Kidney epithelial cell (primary cell): ENCODE measurements at places on chromosomes 4 and X.

- no peak for DNase-seq
Measured at GRCh38 chr4:4941751-4942150, 77.5 kb downstream of the CYTL1 start.

- DNase-seq = no peak
Measured at GRCh38 chr4:7929118-7929951, 10.3 kb downstream of the AFAP1 start.

DNA sequence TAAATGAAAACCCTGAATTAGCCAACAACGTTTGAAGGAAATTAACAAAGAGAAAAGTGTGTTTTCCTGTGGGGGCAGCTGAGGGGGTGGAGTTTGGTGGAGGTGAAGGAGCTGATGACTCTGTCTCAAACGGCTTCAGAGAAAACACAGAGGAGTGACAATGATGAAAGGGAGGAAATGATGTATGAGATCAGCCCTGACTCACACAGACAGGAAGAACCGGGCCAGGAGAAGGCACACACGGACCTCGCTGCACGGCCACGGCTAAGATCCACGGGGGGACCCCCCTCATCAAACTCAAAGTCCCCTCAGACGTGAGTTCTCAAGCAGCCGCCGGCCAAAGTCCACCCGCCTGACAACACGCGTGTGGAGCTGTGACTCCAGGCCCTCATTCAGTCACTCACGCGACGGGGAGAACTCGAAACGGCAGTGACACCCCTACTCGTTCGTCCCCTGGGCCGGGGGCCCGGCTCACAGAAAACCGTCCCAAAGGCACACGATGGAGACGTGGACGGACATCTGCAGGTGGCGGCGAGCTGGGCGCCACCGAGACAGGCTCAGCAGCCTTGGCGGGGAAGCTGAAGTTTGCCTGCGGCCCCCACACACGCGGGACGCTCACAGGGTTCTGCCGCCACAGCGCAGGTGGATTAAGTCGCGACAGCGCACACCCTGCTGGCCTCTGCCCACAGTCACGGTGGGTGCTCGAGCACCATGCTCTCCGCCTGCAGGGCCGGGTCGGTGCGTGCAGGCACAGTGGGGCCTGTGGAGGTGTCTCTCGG is 28.8 kb downstream of the PPP2R3B start:
- DNase-seq = peak; percentile 10

DNA sequence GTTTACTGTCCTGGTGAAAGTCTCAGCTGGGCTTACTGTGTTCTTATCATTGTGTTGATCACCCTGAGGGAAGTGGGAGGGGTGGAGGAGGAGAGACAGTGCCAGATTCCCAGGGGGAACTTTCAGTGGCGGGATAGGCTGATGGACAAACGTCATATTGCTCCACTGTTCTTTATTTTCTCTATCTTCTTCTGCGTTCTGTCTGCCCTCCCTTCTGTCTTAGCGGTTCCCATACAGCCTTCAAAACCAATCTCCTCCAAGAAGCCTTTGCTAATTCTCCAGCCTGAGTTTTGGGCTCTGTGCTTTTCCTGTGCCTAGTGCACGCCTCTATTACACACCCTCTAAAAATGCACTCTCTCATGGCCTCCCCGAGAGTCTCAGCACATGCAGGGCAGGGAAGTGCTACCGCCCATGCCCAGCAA is 448.7 kb upstream of the FAT1 start:
- DNase-seq = no peak

DNA sequence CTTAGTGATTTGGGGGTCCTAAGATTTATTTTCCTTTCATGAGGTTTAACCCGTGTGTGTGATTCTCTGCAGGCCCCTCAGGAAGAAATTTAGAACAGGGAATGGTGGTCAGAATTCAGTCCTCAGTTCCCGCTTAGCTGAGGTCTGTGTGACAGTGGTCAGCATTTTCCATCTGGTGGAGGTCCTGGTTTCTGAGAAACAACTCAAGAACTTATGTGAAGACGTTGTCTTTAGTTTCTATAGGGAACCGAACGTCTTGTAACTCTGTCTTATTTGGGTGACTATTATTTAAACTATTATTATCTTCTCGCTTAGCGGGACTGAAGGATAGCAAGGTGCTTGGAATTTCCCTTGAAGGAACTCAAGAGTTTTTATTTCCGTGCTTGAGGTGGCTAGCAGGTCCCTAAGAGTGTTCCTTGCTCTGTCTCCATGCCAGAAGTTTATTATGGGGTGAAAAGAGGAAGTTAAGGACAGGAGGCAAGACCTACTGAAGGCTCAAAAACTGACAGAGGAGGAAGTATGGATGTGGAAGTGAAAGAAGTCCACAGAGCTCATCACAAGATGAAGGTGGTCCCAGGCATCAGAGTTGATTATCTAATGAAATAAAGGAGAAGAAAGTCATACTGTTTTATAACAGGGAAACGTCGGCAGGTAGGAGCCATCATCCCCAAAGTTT is 9.4 kb downstream of the MGST2 start:
- no peak for DNase-seq

GRCh38 chrX:153434801-153435200 is 11.1 kb downstream of the TREX2 start:
- no peak for DNase-seq

GRCh38 chrX:132636080-132636479 is 147.2 kb upstream of the MBNL3 start:
- DNase-seq = no peak

GRCh38 chr4:182801636-182802035 is 115.5 kb downstream of the DCTD start:
- DNase-seq = no peak

DNA sequence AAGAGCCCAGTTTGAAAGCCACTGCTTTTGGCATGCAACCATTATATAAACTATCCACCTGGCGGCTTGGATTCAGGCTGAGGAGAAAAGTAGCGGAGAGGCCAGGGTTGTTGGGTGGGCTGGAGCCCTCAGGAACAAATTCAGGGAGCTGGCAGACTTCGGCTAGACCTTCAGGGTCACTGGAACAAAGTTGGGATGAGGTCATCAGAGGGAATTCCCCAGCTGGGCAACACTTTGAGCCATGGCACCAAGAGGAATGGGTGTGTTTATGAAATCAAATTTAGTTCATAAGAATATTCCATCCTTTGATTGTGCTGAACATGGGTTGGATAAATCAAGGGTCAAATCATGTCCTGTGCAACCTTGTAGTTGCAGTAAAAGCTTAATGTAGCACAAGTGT is 22.0 kb downstream of the MTMR1 start:
- DNase-seq = no peak

DNA sequence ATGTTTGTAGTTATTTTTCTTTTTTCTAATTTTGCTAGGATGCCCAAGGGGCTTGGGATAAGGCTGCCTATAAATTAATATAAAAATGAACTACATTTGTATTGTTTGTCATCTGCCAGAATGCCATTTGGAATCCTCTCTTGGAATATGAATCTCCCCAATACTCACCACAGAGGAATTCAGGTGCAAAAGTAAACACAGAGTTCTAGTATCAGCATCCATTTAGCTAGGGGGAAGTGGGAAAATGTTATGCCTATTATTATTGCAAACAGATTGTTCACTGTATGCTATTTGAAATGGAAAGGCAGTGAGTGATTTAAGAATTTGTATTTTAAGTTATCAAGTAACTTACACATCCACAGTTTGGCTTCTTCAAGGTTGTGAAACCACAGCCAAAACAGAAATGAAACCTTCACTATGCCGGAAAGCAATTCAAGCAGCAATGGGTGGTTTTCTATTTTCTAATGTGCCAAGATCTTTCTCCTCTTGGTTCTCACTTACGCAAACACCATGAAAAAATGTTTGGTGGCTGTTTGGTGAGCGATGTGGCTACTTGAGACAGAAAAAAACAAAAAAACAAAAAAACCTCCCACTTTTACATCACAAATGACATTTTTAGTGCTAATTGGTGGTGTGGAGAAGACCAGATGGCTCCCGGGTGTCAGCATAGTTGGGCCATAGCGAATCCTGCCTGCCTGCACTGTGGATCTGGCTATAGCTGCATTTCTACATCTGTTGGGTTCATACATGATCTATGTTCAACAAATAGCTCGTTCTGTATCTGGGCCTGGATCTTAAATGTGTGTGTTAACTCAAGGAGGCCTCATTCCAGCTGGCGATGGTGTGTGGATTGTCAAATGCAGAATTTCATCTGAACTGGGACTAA is 200.8 kb upstream of the GIMD1 start:
- no peak for DNase-seq

DNA sequence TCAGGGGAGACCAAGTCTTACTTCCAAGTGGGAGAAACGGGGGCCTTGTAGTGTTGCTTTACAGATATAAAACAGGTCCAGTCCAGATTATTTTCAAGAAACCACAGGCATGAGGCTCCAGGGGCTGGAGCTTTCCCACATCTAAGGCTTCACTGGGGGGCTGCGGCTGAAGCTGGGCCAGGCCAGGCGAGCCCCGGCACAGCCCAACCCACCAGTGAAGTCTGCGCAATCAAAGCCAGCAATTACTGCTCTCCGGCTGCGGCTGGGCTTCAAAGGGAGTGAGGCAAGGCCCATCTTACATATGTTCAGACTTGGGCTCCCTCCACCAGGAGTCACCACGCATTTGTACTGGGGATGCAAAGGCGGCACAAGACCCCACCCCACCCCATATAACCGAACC is 61.7 kb downstream of the HADH start:
- no peak for DNase-seq

DNA sequence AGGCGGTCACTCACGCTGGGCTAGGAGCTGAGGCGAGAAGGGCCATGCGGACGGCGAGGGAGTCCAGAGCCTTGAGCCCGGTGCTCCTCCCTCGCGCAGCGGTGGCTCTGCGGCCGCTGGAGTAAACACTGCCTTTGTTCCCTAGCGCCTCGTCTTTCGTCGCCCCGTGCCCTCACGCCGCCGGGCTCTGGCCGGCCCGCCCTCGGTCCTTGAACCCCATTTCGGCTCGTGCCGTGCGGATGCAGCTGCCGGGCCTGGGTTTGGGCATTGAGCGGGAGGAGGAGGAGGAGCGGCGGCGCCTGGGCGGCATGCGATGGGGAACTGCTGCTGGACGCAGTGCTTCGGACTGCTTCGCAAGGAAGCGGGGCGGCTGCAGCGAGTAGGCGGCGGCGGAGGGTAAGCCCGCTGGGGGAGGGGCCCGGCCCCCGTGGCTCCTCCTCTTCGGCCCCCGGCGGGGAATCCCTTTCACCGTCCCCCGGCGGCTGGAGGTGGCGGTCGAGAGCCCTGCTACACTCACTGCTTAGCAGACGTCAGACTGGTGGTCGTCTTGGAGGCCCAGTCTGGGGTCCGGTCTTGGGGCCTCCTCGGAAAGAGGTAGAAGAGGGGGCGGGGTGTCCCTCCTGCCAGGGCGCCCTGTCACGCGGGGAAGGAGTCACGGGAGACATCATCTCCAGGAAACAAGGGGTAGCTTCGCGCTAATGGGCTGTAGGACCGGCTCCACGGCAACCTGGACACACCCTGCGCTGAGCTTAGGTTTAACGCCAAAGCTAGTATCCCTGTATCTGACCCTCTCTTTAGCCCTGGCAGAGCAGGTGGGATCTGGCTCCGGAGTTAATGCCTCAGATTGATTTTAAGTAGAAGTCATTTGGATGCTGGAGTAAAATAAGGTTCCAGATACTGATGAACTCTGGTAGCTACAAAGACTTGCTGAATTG is at the start of gene AP1AR:
AP1AR (plus strand) TSS at position 9 of the 935 bp plus-strand sequence; CDS start at position 314, 305 bp downstream.
- no peak for DNase-seq

DNA sequence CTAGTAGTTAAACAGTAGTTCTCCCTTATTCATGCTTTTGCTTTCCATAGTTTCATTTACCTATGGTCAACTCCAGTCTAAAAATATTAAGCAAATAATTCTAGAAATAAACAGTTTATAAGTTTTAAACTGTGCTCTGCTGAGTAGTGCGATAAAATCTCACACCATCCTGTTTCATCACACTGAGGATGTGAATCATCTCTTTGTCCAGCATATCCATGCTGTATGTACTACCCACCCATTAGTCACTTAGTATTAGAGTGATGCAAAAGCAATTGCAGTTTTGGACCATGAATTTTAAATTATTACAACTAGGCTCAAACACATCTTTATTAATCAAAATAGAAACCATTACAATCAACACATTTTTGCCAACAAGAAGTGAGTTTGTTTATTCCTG is 187.4 kb downstream of the TEX13C start:
- no peak for DNase-seq

- DNase-seq = no peak
Measured at GRCh38 chr4:15654593-15655222, 449 bp downstream of the FBXL5 start.

- DNase-seq = no peak
Measured at GRCh38 chr4:183074288-183074990, 24.6 kb upstream of the WWC2 start.

GRCh38 chr4:110009550-110009949 is 96.9 kb downstream of the EGF start:
- DNase-seq = no peak

- no peak for DNase-seq
Measured at GRCh38 chr4:70522626-70523025, 4.3 kb downstream of the AMTN start.

DNA sequence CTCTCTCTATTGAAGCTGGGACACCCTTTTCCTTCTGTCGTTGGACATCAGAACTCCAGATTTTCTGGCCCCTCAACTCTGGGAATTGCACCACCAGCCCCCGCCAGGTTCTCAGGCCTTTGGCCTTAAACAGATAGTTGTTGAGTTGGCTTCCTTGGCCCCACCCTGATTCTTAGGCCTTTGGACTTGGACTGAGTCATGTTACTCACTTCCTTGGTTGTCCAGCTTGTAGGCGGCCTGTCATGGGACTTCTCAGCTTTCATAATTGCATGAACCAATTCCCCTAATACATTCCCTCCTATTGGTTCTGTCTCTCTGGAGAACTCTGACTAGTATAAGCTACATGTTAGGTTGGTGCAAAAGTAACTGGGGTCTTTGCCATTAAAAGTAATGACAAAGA is 195.7 kb downstream of the GPAT3 start:
- DNase-seq = no peak

DNA sequence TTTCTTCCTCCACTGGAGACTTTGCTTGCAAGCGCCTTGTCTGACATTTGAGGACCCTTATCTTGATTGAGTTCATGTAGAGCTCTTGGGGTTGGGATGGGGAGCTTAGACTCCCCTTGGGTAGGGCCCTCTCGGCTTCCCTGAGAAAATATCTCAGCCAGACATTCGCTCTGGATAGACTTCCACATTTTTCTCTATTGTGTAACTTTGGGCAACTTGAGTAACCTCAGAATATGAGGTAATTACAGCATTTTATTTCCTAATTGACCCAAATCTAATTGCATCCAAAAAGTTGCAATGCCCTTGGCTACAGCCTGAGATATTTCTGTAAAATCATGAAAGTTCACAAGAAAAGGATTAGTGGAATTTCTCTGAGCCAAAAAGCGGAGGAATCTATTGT is 102.8 kb upstream of the MXRA5 start:
- no peak for DNase-seq
